ENCODE measurements at places on chromosomes 2 and 18.
A peak's percentile ranks its signal among the peaks of the same experiment; 100 is the strongest.

- DNase-seq, result no peak
These were observed 7.4 kb upstream of the MBP start for GRCh38 chr18:77140030-77140429.

DNA sequence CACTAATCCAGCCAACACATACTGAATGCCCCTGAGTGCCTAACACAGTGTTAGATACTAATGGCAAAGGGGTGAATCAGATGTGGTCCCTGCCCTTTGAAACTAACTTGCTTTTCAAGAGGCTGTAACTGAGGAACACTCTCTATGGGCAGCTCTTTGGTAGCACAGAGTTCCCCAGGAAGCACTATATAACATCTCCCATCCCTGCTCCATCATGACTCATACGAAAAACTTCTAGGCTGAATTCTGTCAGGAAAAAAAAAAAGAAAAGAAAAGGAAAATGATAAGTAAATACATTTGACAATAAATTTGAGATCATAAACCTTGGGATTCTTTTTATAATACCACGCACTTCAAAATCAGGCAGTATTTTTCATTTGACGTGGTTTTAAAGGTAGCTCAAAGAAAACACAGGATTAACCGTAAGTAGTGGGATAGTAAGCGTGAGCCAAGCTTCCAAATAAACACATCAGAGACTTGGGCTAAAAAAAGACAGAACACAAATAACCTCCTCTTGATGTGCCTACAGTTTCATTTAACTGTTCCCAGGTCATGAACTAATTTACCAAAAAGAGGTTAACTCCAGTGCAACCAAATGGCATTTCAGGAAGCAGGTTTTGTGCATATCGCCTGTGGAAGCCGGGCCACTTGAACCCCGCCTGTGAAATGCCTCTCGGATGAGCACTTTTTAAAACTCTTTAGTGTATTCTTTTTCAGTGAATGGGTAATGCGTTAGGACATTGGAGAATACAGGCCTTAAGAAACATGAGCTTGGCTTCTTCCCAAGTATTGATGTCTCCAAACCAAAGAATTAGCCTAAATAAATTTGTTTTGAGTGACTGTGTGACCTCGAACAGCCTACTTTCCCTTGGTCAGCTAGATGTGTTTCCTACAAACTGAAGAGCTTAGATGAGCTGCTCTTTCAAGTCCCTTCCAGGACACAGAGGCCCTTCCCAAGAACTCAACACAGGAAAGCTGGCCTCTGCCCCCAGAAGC is 42.0 kb downstream of the RDH14 start:
- DNase-seq, result peak; percentile 66

DNA sequence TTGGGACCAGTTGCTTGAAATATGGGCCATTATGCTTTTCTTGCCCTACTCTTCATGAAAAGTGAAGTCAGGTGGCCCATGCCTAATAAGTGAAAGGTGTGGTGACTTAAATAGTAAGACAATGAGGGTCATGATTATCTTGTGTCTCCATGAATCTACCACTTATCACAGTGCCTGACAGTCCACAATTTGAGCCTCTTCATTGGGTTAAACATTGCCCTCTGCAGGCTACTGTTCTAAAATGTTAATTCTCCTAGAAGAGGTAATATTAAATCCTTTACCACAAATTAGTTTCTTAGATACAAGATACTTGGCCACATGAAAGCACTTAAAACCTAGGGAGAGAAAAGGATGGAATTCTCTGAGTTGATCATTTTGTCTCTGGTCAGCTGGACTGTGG is 4.0 kb downstream of the EGR4 start:
- DNase-seq, result no peak

GRCh38 chr18:80233899-80234298 is 13.4 kb downstream of the PARD6G start:
- no peak for DNase-seq

DNA sequence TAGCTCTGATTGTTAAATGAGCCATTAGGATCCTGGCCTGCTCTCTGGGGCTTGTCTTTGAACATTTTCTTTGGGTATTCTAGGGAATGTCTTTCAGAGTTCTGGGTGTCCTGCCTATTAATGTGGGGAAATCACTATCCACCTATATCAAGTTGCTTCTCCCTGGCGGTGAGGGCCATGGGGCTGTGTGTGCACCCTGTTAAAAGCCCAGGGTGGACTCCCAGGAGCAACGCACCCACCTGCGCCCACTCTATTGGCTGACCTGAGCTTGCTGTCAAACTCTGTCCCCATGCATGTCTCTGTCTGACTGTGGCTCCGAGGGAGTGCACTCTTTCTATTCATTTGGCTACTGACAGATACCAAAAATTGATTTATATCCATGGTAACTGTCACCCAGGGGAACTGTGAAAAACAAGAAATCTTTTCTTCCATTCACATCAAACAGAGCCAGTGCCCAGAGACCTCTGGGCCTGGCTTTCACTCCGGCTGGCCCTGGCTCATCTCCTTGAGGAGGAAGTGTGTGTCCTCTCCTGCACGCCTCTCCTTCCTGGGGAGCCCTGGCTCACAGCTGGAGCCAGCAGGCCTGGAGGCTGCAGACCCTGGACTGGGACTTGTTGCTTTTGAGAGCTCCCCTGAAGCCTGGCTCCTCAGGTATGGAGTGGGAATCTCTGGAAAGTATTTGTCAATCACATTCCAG is 10.5 kb upstream of the TOGARAM2 start:
- DNase-seq, result no peak

- DNase-seq, result peak; percentile 76
These were observed 9.5 kb downstream of the COPS7B start for GRCh38 chr2:231795525-231796327.

- no peak for DNase-seq
These were observed 173.2 kb upstream of the COPS8 start for GRCh38 chr2:236912326-236913120.

GRCh38 chr2:179410552-179411356 is 146.1 kb upstream of the SESTD1 start:
- peak; percentile 73 for DNase-seq

DNA sequence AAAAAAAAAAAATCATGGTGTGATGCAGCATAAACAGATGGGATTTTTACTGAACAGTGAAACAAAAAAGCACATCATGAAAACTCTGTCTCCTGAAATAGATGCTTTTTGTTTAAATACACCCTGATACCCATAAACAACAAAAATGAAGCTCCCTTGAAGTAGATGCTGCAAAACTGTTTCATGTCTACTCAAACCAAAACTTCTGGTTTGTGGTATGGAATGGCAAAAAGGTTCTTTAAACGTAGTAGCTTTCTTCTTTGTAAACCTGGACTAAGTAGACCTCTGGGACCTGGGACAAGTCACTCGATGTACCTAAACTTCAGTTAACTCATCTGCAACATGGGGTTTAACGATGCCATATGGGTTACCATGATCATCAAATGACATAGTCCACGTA is 64.4 kb upstream of the RAPH1 start:
- DNase-seq, result no peak
